Foreskin keratinocyte (primary cell): ENCODE measurements at places on chromosomes 3 and 15.

GRCh38 chr15:76161153-76162035 is 101.6 kb downstream of the TMEM266 start:
- DNase-seq: no peak

DNA sequence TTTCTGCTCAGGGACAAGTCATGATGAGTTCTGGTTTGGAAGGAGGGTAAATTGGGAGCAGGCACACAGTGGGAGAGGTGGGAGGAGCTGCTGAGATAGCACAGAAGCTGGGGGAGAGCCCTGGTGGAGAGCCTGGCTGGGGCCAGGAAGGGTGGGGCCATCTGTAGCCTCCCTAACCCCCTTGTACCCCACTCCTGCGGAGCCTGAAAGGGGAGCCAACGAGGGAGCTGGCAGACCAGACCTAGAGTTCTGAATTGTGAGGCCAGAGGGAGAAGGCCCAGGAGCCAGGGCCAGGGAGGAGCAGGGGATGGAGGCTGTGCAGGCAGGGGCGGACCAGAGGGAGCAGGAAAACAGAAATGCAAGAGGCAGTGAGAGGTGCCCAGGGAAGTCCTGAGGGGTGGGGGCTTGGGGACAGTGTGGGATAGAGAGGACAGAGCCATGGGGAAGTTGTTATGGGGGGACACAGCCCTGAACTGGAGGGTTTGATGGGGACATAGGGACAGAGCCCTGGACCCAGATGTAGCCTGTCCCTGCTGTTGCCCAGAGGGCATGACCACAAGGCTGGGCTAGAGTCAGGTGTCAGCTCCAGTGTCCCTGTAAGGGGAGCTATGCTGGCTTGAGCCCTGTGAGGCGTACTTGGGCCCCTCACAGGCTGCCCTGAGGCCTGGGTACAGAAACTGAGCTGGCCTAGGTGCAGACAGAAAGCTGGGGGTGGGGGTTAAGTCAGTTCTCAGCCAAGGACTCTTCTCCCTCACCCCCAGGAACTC is 1.2 kb downstream of the TMIE start:
- DNase-seq: no peak

- no peak for DNase-seq
Measured at GRCh38 chr3:63151897-63152296, 126.2 kb upstream of the SYNPR start.

- DNase-seq: no peak
Measured at GRCh38 chr3:132556508-132557159, 40.4 kb upstream of the ACKR4 start.

DNA sequence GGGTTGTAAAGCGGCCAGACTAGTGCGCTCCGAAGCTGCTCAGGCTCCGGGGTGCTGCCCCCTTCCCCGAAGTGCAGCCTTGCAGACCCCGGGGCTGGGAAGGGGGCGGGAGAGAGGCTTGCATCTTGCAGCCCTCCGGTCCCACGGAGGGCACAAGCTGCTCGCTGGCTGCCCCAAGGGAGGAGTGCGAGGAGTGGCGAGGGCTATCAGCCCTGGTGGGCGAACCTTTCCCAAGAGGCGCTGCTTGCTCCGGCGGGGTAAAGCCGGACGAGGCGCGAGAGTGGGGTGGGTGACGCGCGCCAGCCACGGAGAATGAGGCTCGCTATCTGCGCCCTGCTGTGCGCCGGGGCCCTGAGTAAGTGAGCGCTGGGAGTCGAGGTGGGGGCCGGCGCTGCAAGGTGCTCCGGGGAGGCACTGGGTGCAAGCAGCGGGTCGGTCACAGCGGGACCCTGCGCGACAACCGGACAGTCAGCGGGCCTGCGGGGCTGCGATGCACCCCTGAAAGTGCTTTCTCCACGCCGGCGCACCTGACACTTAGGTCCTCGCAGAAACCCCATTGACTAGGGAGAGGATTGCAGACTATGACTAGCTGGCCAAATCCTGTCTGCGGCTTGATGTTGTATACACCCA is 12.7 kb upstream of the TOPBP1 start:
- DNase-seq: no peak

GRCh38 chr3:127800508-127800907 is 21.8 kb downstream of the MGLL start:
- DNase-seq: no peak

- DNase-seq: no peak
Measured at GRCh38 chr3:170356596-170357175, 829 bp upstream of the SKIL start.

DNA sequence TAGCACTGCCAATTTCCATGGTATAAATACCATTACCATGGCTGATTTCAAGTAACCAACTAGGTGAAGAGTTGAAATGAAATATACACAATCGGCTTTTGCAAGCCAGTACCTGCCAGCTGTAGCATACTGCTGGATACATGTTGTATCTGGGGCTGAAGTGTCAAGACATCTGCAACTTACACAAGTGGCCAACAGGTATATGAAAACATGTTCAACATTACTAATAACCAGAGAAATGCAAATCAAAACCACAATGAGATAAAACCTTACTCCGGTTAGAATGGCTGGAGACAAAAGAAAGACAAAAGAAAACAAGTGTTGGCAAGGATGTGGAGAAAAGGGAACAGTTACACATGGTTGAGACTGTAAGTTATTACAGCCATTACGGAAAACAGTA is 11.6 kb downstream of the ATOSA start:
- peak; percentile 74 for DNase-seq
